HCT116 (cell line): ENCODE measurements at places on chromosomes 4 and X. TPM values are rescaled to one million over a fixed set of nuclear protein-coding genes. Genes with fewer than 3 reads are reported as not detected.

Gene AFP
- 1.6 TPM for total RNA-seq

Gene MAGEA10
- total RNA-seq: not detected

Gene CDS1
- 14.6 TPM for total RNA-seq

Gene FHDC1
- 1.8 TPM for total RNA-seq
